Astrocyte (in vitro differentiated cells and primary cell): ENCODE measurements at places on chromosomes 1 and 21.
A peak's percentile ranks its signal among the peaks of the same experiment; 100 is the strongest.

- DNase-seq = no peak
Measured at GRCh38 chr1:192954705-192955265, 104.4 kb downstream of the UCHL5 start.

DNA sequence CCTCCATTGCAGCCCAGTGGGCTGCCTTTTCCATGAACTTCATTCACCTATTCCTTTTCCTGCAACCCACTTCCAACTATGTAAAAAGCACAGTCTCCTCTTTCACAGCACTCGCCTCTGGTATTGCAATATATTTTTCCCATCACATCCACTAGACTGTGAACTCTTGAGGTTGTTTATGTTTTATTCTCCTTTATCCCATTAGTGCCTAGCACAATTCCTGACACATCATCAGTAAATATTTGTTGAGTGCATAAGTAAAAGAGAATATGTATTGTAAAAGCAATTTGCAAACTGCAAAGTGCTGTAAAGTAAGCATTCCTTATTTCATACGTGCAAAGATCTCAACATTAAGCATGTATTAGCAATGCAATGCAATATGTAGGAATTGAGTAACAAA, 27.9 kb upstream of the NRIP1 start:
- no peak for DNase-seq

DNA sequence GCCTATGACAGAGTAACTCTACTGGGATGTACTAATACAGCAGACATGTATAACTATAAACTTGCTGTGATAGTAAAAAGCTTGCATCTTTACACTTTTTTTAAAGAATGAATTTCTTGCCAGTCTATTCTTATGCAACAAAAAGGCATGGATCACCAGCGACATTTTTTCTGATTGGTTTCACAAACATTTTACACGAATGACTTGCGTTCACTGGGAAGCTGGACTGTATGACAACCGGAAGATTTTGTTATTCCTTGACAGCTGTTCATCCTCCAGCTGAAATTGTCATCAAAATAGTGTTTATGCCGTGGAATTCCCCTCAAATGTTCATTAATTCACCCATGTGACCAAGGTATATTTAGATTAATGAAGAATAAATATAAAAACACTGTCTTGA, 131.0 kb downstream of the XPR1 start:
- DNase-seq = no peak

GRCh38 chr1:181646710-181647109, 163.4 kb downstream of the CACNA1E start:
- no peak for DNase-seq

DNA sequence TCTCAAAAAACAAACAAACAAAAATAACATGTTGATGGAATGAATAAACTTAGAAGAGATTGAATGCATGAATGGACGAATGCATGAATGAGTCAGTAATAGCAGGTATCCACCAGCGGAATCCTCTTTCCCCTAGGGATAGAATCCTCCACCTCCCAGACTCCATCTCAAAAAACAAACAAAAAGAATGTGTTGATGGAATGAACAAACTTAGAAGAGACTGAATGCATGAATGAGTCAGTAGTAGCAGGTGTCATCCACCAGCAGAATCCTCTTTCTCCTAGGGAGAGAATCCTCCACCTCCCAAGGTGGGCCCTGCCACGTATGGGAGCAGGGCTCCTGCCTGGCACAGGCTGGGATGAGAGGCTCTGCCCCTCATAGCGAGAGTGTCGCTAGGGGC, 26.8 kb upstream of the RNF19B start:
- DNase-seq = no peak

GRCh38 chr1:52225174-52225573, 83.3 kb downstream of the ZFYVE9 start:
- DNase-seq = no peak

DNA sequence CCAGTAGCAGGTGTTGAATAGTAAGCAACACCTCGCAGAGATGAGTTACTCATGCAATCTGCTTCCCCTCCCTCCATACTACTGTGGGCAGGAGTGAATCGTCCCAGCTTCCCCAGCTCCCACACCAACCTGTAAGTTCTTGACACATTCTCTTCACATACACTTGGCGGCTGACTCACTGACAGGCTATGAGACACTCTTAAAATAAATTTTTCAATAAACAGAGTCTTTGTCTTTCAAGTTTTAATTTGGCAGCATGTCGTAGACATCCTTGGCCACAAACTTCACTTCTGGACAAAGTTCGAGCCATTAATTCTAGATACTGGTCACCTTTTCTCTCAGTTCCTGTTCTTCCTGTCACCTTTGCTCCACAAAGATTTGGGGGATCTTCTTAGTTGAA, 290.7 kb downstream of the TM2D1 start:
- DNase-seq = peak; percentile 25
